ENCODE measurements at places on chromosomes 13 and 19.

DNA sequence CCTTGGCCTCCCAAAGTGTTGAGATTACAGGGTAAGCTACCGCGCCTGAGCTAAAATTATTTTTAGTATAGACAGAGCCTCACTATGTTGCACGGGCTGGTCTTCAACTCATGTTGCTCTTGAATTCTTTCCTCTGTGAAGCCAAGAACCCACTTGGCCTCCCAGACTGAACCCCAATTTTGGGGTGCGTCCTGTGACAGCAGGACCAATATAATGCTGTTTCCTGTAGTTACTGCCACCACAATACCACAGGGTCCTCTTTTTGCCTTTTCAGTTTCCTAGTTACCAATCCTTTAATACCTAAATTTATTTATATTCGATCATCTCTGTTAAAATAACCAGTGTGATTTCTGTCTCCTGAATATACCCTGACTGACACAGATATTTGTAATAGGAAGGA lies 32.9 kb downstream of the TSKS start:
- no peak for DNase-seq

DNA sequence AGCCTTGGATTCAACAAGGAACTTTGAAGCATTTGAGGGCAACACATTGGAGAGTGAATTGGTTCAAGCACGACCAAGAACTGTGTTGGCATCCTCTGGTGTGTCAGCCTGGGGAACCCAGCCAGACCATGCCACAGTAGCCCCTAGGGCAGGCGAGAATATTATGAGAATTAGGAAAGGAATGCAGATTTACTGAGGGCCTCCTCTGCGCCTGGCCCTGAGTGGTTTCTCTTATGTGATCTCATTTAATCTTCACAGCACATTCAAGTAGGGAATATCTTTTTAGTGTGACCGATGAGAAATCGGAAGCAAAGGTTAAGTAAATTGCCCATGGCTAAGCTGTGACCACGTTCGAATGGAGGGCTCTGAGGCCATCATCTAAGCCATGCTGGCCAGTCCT lies 15.3 kb upstream of the ERICH6B start:
- DNase-seq: no peak

DNA sequence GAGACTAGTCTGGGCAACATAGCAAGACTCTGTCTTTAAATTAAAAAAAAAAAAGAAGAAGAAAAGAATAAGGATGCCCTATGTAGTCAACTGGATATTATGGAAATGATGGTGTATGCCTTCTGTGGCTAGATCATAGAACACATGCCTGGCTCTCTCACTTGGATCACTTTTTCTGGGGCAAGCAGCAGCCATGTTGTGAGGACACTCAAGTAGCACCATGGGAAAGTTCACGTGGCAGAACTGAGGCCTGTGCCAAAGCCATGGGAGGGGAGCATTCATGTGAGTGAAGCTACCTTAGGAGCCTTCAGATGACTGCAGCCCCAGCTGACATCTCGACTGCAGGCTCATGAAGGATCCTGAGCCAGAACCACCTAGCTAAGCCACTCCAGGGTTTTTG lies 12.0 kb downstream of the PLAUR start:
- no peak for DNase-seq

DNA sequence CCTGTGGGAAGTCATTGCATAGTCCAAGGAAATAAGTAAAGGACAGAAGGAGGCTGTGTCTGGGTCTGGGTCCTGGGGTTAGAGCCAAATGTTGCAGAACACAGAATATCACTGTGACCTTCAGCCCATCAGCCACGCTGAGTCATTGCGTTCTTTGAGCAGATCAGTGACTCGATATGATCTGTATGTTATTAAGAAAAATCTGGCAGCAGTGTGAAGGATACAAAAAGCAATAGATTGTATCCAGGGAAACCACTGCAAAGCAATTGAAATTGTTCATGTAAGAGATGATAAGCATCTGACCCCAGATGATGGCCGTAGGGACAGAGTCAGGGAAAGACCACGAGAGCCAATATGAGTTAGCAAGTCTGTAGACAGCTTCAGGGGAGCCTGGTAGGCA lies 1575.1 kb upstream of the SLC10A2 start:
- no peak for DNase-seq

- DNase-seq: peak; percentile 95
Measured at GRCh38 chr19:1252821-1253513, 4.6 kb downstream of the MIDN start.

- DNase-seq: no peak
Measured at GRCh38 chr19:41014643-41015042, 23.6 kb downstream of the CYP2B6 start.

DNA sequence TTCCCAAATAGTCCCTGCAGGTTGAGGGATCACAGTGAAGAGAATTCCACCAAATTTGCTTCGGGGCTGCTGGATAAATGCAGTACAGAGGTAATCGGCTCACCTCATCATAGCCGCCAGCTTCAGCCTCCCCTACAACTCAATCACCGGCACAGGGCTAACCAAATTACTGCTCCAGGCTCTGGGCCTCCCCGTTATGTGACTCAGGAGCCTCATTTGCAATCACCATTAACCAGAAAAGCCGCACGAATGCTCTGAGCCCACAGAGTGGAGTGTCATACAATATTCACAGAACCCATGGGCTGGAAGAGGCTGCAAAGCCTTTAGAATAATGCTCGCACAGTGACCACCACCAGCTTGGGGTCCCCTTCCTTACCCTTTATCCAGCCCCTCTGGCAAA lies 4.9 kb downstream of the SIAH3 start:
- DNase-seq: no peak

- DNase-seq: peak; percentile 97
Measured at GRCh38 chr19:6739390-6739882, at the start of gene TRIP10. Gene TRIP10, plus strand, starts transcription at chr19:6739680. Its CDS starts 82 bp downstream, at chr19:6739762.

DNA sequence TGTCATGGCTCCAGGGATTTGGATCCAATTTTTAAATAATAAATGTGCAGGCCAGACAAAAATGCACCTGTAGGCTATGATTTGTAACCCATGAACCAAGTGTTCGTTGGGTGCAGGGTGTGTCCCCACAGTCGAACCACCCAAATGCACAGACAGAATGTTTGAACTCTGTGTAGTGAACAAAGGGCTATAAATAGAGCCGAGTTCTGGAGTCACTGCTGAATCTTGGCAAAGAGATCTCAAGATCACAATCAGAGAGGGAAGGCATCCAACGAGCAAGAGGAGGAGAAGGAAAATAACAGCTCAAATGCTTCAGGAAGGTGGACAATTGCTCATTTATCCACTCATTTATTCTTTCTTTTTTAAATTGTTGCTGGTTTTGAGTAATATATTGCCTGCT lies 547.9 kb downstream of the FGF9 start:
- no peak for DNase-seq

DNA sequence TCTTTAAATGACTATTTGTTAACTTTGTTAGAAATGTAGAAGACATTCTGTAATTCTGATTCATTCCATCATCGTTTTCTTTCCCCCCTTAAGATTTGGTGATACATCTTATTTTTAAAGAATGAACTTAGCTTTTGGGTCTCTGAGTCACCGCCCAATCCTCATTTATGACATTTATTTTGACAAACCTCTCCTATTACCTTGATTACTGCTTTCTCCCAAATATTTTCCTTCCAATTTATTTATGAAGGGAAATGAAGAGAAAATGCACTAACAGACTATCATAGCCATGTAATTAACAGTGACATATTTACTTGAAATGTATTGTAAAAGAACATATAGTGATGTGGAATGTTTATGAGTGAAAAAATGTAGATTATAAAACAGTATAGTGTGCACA lies 241.6 kb downstream of the DCLK1 start:
- no peak for DNase-seq

DNA sequence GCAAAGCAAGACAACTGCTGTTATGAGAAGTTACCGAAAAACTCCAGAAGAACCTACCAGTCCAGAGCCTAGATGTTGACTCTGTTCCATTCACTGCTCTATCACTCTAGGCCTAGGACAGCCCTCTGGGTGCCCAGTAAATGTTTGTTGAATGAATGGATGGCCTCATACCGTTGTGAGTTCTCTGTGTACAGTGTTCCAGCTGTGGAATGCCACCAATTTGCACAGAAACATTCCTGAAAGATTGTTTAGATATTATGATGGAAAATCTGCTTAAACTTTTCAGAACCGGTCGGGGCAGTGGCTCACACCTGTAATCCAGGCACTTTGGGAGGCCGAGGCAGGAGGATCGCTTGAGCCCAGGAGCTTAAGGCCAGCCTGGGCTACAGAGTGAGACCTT lies 1.3 kb upstream of the FBL start:
- DNase-seq: no peak

- no peak for DNase-seq
Measured at GRCh38 chr13:27643334-27644132, 21.8 kb downstream of the POLR1D start.

DNA sequence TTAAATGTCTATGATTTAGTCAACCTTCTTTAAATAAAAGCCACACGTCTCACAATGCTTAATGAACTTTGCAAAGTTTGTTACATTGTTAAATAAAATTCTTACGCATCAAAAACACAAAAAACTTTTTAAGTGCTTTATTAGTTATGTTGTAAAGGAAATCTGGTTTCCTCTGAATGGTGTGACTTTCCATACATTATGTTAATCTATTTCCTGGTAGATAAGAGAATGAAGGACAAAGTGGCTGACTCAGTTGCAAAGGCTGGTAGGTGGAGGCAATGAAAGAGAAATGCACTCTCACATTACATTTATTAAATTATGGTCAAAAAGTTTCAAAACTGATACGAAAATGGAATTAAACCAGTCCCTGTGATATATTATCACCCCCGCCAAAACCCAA lies 15.9 kb downstream of the KLF12 start:
- DNase-seq: no peak

DNA sequence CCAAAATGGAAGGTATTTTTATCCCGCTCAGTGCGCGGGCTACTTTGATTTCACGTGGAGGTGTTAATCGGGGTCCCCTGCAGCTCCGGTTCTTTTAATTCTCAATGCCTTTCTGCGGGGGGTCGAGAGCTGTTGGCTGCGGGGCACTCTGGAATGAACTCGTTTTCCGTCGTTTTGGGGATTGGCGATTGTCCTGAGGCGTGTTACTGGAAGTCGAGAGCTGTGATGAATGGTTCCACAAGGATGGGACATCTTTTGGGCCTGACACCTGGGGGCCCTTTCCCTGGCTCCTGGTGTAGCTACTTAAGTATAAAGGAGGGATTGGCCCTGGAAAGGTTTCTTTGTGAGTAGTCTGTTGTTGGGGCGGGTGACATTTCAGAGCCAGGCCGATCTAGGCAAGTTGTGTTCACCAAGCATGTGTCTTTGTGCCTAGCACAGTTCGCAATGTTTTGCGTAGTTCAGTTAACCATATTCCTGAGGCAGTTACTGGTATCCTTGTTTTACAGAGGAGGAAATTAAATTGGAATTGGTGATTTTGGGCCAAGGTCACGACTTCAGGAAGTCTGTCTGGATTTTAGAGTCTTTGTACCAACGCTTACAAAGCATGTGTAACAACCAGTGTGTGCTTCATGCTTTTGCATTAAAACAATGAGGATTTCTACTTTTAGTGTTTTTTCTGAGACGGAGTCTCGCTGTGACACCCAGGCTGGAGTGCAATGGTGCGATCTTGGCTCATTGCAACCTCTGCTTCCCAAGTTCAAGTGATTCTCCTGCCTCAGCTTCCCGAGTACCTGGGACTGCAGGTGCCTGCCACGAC lies 846 bp downstream of the RPL13A start:
- DNase-seq: no peak

DNA sequence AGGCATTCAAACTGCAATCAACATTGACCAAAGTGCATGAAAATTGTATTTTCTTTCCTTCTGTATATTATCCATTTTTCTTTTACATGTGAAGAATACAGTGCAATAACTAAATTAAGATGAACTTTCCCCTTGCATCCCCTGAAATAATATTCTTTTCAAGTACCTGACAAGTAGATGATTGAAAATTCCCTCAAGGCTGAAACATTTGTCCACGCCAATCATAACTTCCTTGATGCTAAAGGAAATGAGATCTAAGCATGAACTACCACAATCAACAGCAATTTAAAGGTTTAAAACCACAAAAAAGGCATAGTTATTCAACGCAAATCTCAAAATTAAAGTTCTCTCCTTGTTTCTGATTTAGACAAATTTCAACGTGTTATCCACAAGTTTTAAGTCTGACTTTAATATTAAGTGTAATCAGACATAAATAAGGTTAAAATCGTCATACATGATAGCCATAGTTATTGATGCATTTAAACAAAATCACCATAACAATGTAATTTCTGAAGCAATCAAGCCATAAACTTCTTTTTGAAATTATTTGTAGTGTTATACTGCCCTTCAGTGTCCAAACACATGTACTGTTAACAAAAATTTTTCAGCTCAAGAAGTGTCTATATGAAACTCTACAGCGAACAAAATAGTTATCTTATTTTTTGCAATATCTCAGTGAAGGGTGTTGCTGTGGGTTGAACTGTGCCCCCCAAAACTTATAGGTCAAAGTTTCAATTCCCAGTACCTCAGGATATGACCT lies 169.5 kb downstream of the DCLK1 start:
- no peak for DNase-seq

- peak; percentile 64 for DNase-seq
Measured at GRCh38 chr13:41006978-41007743, 12.0 kb downstream of the ELF1 start.

DNA sequence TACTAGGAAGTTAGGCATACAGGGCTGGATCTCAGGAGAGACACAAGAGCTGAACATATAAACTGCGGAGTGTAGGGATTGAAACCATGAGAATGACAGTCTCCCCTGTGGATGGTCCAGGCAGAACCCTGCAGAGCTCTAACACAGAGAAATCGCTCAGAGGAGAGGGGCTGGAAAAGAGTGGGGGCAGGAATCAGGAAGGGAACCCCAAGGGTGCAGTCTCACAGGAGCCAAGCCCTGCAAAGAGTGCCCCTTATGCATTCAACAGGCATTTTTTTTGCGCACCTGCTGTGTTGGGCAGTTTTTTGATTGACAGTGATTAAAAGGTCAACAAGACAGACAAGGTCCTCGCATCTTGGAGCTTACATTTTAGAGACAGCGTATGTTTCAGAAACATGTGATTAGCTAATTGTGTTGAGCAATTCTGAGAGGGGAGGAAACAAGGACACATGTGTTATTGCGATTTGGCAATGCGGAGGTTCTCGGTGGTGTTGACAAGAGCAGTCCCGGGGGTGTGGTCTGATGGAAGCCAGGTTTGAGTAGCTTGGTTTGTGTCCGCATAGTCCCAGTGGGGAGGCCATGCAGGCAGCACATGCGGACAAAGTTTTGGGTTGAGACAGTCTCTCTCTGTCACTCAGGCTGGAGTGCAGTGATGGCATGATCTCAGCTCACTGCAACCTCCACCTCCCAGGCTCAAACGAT lies 182.6 kb upstream of the IRS2 start:
- DNase-seq: peak; percentile 3

- DNase-seq: no peak
Measured at GRCh38 chr19:43455321-43456113, 9.9 kb downstream of the LYPD3 start.

DNA sequence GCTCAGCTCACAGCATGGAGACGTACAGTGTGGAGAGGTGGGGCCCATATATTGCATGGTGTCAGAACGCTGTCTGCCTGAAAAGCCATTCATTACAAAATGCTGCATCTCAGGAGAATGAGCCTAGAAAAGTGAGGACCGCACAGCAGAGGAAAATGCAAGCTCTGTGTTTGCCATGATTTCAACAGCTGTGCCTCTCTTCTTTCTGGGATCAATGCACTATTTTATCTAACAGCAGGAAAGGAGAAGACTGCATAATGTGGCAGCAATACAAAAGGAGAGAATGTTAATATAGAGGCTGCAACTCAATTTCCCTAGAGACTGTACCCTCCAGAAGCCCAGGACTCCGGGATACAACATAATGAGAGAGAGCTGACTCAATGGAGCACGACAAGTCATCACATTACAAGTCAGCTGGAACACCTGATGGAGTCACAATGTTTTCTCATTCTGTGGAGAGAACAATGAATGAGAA lies 368.0 kb downstream of the FGF14 start:
- DNase-seq: no peak

- no peak for DNase-seq
Measured at GRCh38 chr19:32232449-32232848, 113.0 kb upstream of the ZNF507 start.

Data from suppressor macrophage treated with lipopolysaccharide for 1 hour (primary cell).